Effector memory CD8-positive, alpha-beta T cell (primary cell): ENCODE measurements at places on chromosomes 3 and 15.

DNA sequence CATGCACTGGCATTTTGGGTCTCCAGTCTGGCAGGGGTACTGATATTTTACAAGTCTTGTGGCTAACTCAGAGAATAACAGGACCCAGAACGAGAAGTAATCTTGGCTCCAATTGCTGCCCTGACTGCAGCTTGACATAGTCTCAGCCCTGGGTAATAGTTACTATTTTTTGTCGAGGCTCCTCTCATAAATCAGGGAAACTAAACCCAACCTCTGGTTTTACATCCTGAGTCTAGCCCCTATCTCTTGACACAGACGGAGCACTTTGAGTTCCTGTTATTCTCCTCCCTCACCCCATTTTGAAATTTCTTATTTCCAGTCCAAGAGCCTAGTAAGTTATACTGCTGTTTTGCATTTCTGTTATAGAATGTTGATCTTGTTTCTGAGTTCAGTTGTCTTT lies 276.1 kb upstream of the GOLIM4 start:
- no peak for DNase-seq

- no peak for DNase-seq
These were observed 157.3 kb downstream of the ADAMTS9 start for GRCh38 chr3:64530434-64531049.

DNA sequence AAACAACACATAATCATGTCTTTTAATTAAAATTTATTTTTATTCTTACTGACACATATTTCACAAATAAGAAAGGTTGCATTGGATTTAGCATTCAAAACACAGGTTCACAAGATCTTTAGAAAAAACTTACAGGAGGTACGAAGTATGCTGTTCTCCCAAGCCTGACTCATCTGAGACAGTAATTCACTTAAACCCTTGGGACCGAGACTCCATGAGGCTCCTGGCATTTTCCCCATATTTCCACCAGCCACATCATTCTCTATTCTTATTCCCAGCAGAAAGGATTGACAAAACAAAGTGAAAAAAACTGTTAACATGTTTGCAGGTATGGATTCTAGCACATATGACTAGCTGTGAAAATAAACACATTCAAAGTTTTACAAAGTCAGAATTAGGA lies 52.6 kb downstream of the CNTN3 start:
- DNase-seq = no peak

DNA sequence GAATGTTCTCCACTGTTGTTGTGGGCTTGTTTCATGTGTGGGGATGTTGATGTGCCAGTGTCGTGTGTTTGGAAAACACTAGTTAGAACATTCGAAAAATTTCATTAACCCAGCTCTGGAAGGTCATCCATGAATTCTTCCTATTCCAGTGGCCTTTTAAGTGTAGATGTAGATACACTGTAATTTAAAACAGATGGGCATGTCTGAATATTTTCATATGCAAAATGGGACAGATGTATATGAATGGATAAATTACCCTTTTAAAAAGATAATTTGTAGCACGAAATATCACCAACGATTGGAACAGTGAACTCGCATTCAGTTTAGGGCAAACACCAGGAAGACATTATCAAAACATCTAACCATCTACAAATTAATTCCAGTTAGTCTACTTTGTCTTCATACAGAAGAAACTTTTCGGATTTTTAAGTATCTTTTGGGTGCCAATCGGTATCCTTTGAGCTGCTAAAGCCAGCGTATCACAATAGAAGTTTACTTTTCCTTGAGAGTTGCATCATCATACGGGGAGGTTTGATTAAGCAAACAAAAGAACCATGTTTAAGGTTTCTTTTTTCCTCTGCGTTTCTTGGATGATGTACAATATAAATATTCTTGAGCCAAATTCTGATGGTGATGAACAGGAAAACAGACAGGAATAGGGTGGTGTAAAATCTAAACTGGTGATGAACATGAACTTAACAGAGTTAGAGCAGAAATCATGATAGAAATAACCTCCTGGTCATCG lies 528.1 kb downstream of the FOXP1 start:
- DNase-seq = no peak

- no peak for DNase-seq
These were observed 151.4 kb downstream of the KLF13 start for GRCh38 chr15:31477851-31478701.

GRCh38 chr3:157163217-157163953 lies 3.4 kb upstream of the CCNL1 start:
- DNase-seq = no peak
